Pons (tissue), 1 donor: ENCODE measurements at places on chromosomes 2 and 18.

DNA sequence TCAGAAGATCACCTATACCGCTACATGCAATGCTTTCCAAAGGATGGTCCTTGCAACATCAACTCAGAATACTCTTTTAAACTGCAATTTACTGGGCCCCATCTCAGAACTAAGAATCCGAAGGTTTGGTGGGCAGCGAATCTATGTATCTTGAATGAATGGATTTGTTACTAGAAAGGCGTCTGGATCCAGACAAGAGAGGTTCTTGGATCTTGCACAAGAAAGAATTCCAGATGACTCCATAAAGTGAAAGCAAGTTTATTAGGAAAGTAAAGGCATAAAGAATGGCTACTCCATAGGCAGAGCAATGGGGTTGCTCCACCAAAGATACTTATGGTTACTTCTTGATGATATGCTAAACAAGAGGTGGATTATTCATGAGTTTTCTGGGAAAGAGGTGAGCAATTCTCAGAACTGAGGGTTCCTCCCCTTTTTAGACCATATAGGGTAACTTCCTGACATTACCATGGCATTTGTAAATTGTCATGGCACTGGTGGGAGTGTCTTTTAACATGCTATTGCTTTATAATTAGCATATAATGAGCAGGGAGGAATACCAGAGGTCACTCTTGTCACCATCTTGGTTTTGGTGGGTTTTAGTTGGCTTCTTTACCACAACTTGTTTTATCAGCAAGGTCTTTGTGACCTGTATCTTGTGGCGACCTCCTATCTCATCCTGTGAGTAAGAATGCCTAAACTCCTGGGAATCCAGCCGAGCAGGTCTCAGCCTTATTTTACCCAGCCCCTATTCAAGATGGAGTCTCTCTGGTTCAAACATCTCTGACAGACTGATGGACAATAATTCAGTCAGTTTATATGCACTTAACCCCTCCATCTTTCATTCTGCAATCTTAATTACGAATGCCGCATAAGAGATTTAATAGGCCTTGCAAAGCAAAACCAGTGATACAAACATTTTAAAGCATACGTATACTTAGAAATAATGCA lies 7.5 kb upstream of the RMDN2 start:
- DNase-seq: no peak

DNA sequence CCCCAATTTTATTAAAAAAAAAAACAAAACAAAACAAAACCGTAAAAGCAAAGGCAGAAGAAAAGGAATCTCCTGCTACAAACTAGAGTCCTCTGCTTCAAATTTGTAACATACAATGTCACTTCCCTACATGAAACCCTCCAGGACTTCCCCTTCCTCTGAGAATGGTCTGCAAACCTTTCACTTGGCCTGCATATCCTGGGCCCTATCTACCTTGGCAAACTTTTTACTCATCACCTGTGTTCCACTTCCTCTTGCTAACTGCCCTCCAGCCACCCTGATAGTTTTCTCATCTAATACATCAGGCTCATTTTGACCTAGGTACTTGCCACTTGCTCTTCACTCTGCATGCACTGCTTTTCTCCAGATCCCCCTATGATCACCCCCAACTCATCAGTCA lies 255.5 kb downstream of the ETAA1 start:
- no peak for DNase-seq

DNA sequence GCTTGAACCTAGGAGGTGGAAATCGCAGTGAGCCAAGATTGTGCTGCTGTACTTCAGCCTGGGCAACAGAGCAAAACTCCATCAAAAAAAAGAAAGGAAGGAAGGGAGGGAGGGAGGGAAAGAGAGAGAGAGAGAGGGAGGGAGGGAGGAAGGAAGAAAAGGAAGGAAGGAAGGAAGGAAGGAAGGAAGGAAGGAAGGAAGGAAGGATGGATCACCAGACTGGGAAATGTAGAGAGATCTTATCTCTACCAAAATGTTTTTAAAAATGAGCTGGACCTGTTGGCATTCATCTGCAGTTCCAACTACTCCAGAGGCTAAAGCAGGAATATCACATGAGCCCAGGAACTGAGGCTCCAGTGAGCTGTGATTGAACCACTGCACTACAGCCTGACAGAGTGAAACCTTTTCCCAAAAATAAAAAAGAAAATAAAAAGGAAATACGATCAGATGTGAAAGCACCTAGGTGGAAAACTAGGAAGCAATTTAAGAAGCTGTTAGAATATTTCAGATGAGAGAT lies 239.4 kb downstream of the CDH7 start:
- no peak for DNase-seq

GRCh38 chr2:49288113-49288705 lies 133.9 kb upstream of the FSHR start:
- peak; percentile 79 for DNase-seq

DNA sequence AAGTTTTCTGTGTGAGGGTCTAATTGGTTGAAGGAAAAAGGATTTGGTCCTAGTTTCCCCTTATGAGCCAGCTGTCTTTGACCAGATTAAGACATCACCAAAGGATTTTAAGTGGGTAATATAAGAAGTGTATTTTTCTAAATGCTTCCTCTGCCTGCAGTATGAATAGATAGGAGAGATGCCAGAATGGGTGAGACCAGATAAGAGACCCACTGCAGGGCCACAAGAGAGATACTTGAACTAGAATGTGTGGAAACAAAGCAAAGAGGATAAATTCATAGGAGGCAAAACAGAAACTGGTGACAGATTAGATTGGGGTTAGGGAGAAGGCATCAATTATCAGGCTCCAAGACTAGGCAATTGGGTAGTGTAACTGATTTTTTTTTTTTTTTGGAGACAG lies 1.1 kb upstream of the HDHD2 start:
- no peak for DNase-seq

GRCh38 chr2:234363011-234363487 lies 133.8 kb downstream of the ARL4C start:
- no peak for DNase-seq

- no peak for DNase-seq
Observed at GRCh38 chr2:203021991-203022390, 7.3 kb downstream of the NBEAL1 start.

- peak; percentile 15 for DNase-seq
Observed at GRCh38 chr2:173631127-173631460, 276.4 kb downstream of the CDCA7 start.

DNA sequence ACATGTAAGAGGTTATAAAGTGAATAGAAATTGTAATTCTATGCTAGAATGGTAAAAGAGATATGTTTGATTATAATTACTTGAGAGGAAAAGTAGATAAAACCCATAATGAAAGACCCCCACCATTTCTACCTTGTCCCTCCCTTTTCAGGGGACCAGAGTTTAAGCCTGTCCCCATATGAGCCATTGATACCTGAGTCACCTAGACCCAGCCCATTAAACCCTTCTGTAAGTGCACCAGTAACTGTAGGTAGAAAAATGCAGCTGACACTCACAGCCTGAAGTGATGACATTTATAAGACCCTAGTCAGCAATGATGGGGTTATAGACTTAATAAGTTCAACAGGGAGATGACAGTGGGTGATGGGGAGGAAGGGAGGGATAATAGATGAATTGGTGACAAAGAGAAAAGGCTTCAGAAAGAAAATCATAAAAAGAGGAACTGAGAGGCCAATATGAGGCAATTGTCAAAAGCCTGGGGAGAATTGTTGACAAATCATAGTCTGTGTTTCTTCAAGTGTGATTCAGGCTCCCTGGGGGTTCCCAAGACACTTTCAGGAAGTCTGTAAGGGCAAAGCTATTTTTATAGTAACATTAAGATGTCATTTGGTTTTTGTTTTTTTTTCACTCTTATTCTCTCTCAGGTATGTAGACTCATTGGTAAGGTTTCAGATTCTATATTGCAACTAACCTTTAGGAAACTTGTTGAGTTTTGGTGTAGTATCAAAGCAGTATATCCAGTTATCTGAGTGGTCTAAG lies 544.2 kb downstream of the SATB2 start:
- DNase-seq: no peak

DNA sequence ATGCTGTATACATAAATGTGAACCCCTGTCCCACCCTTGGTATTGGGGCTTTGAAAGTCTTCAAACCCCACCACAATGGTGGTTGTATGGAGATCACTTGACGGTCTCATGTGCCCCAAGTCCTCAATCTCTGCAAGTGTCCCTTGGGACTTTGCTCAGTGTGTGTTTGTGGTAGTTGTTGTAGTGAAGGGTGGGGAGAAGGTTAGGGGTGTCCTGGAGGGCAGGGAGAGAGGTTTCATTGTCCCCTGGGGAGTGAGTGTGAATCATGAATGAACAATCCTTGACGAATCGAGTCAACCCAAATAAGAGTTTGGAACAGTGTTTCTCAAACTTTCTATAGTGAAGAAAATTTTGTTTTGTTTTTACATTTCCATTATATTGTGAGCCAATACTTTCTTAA lies 28.1 kb downstream of the COL4A3 start:
- DNase-seq: no peak

DNA sequence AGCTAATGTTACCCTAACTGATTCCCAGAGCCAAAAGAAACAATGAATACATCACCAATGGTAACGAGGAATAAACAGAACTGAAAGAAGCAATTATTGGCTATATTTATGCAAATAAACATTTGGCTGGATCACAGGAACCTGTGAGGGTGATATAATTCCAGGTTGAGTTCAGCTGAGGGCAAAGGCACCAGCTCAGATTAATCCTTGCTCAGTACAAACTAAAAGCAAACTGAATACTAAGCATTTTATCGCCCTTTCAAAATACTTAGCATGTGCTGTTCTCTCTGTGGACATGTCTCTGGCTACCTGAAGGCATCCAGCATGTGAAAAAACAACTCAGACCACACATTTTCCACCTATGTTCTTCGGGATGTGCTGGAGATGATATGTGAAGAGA lies 791.7 kb downstream of the METTL4 start:
- no peak for DNase-seq

- no peak for DNase-seq
Observed at GRCh38 chr18:3616142-3616541, 166.2 kb downstream of the TGIF1 start.

GRCh38 chr18:77157312-77157711 lies 24.7 kb upstream of the MBP start:
- peak; percentile 77 for DNase-seq

DNA sequence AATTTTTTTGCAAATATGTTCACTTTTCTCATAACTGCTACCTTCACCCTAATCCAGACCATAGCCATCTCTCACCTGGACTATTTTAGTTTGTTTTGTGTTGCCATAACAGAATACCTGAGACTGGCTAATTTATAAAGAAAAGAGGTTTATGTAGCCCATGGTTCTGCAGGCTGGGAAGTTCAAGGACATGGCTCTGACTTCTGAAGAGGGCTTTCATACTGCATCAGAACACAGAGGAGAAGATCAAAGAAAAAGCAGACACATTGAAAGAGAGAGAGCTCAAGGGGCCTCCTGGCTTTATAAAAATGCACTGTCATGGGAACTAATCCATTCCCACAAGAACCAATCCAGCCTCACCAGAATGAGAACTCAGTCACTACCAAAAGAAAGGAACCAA lies 25.0 kb upstream of the DDX18 start:
- no peak for DNase-seq

DNA sequence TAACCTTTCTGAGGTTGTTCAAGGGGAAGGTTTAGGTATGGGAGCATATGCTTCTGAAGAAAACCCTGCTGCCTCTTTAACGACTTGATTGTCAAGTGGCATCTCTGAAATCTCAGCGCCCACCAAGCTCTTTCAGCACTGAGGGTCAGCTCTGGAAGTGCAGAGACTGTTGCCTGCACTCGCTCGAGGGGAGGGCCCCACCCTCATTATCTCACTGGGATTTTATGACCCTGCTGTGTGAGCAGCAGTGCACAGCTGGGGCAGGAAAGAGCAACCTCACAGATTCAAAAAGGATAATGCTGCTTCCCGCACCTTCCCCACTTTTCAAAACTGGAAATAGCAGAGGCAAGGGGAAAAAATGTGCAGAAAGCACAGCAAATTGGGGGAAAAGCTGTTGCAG lies 56.9 kb upstream of the SPRED2 start:
- no peak for DNase-seq

DNA sequence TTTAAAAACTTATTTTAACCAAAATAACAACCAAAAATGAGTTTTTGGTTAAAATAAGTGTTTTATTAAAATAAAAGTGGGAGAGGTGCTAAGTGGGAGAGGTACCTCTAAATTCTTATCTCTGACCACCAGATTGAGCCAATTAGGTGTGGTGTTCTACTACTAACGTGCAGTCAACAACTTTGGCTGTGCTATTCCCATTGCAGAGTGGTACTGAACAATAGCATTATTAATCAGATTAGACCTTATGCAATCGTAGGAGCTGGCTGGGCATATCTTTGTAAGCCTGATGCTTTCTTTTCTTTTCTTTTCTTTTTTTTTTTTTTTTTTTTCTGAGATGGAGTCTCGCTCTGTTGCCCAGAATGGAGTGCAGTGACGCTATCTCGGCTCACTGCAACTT lies 38.9 kb downstream of the RAB27B start:
- no peak for DNase-seq

- DNase-seq: no peak
Observed at GRCh38 chr2:31933066-31933465, 77.7 kb downstream of the MEMO1 start.

DNA sequence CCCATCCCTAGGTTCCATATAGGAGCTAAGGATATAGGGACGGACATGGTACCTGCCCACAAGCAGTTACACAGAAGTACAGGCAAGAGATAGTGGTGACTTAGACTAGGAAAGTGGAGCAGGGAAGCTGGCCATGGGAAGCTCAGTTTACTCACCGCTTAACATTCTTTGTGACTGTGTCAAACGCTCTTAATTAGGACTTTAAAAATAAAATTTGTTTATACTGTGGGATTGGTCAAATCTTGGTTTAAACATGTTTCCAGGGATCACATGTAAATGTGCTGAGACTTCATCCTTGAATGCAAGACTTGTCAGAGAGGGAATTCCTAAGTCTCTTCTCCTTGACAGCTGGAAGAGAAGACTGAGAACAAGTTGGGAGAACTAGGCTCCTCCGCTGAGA lies 107.3 kb downstream of the MTCL1 start:
- DNase-seq: no peak

DNA sequence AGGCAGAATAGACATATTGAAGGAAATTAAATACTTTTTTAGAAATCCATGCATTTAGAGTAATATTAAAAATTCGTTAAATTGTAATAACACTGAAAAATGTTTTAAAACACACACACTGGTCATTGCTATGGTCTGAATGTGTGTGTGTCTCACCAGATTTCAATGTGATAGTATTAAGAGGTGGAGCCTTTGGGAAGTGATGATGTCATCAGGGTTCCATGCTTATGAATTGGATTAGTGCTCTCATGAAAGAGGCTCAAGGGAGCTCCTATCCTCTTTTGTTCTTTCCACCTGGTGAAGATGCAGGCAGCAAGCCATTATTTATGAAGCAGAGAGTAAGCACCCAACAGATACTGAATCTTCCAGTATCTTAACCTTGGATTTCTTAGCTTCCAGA lies 441.8 kb downstream of the CDH2 start:
- no peak for DNase-seq
